Stimulated activated CD8-positive, alpha-beta memory T cell treated with anti-CD3 and anti-CD28 coated beads, Interleukin-4, amount 100 ng/mL, for 4 hours (primary cell): ENCODE measurements at places on chromosomes 4 and X.

GRCh38 chr4:6781561-6781960 is 966 bp upstream of the KIAA0232 start:
- DNase-seq, result no peak

DNA sequence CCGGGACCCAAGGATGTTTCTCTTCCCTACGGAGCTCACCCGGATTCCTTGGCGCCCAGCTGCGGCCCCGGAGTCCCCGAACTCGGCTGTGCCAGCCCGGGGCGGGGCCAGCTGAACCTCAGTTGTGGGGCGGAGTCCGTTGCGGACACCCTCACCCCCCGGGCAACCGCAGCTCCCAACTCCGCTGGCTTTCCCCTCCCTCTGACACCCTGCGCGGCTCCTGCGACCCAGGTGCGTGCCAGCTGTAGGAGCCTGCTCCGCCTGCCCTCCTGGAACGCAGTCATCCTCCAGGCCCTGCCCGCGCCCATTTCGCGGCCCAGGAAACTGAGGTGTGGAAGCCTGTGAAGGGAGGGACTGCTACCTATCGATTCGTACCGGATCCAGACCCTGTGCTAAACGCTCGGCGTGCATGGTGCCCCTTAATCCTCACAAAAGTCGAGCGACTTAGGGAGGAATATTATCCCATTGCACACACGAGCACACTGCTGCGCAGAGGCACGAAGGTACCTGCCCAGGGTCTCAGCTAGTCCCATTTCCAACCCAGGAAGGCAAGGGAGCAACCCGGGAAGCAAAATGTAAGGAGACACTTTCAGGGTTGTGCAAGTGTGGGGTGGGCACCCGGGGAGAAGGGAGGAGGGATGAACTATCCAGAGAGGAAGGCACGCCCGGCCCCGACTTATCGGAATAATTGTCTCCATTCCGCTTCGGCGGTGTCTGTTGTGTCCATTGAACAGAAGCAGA is 12.3 kb downstream of the MSX1 start:
- DNase-seq, result no peak

GRCh38 chr4:41405464-41406112 is 132.4 kb upstream of the LIMCH1 start:
- no peak for DNase-seq

- DNase-seq, result no peak
These were observed 12.0 kb downstream of the SHOX start for GRCh38 chrX:642436-643240.

- DNase-seq, result no peak
These were observed 66.5 kb upstream of the TMEM184C start for GRCh38 chr4:147550626-147551246.

DNA sequence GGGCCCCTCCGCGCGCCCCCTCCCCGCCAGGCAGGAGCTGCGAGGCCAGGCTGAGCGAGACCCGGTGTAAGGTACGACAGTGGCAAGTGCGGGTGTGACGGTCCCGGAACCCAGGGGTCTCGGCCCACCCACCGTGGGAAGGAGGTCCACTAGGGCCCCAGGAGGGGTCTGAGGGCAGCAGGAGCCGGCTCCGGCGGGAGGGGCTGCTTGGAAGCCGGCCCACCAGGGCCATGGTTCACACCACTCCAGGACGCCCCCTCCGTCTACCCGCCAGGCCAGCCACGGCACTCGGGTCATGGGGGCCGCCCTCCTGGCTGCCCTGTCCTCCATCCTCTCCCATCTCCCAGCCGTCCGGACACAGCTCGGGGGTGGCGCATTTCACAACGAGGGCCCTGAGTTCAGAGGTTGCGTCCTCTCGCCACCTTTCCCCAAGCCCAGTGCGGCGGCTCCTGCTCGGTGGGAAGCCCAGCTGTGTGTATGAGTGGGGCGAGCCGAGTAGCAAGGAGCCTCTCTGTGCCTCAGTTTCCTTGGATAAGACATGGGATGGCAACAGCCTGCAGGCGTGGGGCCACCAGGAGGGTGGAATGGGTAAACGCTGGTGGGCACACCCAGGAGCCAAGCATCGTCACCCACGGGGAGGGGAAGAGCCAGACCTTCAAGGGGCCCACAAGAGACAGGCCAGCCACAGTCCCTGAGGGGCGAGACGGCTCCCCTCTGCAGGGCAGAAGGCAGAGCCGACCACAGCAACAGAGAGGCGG is 81.3 kb downstream of the FAM53A start:
- no peak for DNase-seq

DNA sequence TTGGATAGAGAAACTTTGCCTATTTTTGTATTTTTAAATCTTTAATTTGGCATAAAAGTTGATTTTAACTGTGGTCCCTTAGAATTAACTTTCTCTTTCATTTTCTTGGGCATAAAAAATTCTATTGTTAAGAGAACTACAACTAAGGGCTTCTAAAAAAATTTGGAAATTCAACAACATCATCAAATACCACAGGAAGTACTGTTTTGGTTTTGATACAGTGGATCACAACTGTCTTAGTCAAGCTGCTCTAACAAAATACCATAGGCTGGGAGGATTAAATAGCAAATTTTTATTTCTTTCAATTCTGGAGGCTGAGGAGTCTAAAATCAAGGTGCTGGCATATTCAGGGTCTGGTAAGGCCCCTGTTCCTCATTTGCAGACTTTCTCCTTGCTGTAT is 19.9 kb upstream of the NPFFR2 start:
- DNase-seq, result no peak

- DNase-seq, result no peak
These were observed 93.6 kb downstream of the ATXN3L start for GRCh38 chrX:13226214-13226613.

GRCh38 chr4:154714339-154715040 is 29.3 kb upstream of the LRAT start:
- DNase-seq, result no peak

GRCh38 chr4:38925492-38926413 is 58.1 kb downstream of the FAM114A1 start:
- DNase-seq, result no peak

DNA sequence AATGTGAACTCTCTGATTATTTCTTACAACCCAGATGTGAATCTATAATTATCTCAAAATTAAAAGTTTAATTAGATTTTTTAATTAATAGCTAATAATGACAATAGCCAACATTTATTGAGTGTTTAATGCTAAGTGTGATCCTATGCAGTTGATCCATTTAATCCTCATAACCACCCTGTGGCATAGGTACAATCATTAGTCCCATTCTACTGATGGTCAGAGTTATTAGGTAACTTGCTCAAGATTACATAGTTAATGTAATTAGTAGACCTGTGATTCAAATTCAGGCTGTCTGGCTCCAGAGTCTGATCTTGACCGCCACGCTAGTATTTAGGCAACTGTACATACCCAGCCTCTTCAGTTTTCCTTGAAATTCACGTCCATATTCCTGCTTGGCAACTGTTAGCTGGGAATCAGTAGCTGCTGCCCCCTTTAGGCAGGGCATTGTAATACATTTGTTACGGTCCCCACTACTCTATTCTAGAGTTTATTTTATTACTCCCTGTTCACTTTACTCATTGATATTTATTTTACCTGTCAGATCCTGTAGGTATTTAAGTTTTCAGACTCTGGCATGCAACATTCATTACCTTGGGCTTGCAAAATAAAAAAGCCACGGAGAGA is 20.6 kb upstream of the TEC start:
- DNase-seq, result no peak

DNA sequence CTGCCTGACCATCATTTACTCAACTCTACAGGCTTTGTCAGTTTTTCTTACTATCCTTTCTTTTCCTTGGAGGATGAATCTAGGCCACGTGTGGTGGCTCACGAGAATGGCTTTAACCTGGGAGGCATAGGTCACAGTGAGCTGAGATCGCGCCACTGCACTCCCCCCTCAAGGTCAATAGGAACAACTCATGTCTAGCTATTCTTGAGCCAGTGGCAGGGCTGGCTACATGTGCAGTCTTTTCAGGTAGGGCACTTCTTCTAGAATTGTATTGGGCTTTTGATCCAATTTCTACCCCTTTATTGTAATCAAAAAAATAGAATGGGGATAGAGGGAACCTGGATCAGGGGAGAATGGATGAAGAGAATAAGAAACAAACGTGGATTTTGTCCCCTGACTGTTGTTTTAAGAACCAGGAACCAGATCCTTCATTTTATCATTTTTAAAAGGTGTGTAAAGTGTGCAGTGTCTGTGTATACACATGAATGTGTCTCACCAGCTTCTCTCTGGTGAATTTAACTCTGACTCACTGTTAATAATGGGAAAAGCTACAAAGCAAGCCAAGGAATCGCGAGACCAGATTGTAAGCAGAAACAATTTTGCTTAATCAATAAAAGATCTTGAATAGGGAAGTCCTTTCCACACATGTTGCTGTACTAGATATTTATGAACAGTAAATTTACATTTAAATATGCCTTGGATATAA is 283.9 kb upstream of the GPC4 start:
- no peak for DNase-seq

DNA sequence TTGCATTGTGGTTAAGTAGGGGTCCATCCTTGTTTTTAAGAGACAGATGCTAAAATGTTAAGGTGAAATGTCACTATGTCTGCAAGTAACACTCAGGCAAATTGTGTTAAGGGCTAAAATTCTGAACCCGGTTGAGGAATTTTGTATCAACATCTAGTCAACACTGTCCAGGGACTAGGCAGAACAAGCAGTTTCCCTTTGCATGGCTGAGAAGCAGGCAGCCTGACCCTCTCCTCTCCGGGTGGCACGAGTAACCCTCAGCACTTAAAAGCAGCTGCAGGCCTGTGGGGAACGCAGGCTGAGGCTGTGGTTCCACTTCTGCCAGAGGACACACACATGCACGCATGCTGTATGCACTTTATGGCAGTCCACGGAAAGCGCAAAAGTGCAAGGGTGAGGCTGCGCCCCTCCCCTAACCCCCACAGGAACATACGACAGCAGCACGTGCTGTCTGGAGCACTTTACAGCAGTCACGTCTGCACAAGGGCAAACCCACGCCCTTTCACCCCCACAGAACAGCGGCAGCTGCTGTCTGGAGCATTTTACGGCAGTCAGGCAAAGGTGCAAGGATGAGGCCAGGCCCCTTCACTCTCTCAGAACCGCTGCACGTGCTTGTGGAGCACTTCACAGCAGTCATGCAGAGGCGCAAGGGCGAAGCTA is 619 bp upstream of the MPC1L start:
- DNase-seq, result no peak

- no peak for DNase-seq
These were observed 73.9 kb downstream of the SORBS2 start for GRCh38 chr4:185738038-185738552.

GRCh38 chr4:143771269-143771668 is 70.8 kb upstream of the FREM3 start:
- no peak for DNase-seq

GRCh38 chr4:152039023-152039481 is 278.2 kb upstream of the GATB start:
- DNase-seq, result no peak

DNA sequence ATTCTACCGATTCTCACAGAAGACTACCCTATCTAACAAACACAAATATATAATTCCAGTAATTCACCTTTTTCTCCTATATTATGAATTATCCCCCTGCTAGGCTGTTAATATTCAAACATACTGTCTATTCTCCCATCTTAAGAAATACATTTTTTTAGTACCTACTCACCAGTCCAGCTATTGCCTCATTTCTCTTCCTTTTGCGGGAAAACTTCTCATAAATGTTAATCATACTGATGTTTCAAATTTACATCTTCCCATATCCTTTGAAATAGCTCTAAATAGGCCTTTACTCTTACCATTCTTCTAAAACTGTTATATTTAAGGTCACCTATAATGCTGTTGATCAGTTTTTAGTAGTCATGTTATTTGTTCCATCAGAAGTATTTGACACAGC is 759.1 kb upstream of the SLIT2 start:
- DNase-seq, result no peak

DNA sequence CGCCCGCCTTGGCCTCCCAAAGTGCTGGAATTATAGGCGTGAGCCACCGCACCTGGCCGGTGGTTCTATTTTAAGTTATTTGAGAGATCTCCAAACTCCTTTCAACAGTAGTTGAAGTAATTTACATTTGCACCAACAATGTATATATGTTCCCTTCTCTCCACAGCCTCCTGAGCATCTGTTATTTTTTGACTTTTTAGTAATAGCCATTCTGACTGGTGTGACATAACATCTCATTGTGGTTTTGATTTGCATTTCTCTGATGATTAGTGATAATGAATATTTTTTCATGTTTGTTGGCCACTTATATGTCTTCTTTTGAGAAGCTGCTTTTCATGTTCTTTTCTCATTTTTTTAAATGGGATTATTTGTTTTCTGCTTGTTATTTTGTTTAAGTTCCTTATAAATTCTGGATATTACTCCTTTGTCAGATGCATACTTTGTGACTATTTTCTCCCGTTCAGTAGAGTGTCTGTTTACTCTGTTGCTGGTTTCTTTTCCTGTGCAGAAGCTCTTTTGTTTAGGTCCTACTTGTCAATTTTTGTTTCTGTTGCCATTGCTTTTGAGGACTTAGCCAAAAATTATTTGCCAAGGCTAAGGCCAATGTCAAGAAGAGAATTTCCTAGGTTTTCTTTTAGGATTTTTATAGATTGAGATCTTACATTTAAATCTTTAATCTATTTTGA is 213.2 kb downstream of the ARHGAP24 start:
- DNase-seq, result no peak

DNA sequence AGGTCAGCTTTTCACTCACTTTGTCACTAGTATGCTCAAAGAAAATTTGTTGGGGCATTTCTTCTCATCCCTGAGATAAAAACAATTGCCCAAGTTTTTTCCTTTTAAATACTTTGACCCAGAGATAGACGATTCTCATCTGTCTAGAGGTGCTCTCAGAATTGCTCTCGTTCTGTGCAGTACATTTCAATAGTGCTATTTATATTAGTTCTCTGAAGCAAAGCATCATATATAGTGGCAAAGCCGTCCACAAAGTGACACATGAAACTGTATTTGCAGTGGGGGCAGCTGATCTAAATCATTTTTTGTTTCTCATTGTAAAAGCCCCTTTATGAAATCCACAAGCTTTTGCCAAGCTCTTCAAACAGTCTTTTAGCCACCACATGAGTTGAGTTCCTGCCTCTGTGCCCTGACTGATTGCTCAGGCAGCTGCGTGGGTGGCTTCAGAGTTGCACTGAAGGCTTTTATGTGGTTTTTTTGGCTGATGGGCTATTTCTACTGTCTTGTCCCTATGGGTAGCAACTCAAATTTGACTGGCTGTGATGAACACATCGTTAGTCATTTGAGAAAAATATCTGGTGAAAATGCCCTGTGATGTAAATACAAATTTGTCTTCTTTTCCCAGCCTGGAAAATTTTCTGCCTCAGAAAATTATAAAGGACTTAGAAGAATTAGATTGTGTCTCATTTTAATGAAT is 119.1 kb upstream of the OTUD4 start:
- peak; percentile 47 for DNase-seq

DNA sequence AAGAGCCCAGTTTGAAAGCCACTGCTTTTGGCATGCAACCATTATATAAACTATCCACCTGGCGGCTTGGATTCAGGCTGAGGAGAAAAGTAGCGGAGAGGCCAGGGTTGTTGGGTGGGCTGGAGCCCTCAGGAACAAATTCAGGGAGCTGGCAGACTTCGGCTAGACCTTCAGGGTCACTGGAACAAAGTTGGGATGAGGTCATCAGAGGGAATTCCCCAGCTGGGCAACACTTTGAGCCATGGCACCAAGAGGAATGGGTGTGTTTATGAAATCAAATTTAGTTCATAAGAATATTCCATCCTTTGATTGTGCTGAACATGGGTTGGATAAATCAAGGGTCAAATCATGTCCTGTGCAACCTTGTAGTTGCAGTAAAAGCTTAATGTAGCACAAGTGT is 22.0 kb downstream of the MTMR1 start:
- DNase-seq, result no peak
